ENCODE measurements at places on chromosomes 1 and 21. TPM values are rescaled to one million over a fixed set of nuclear protein-coding genes. Genes with fewer than 3 reads are reported as not detected.

The OR2L3 gene
- total RNA-seq, result not detected

The NBPF6 gene
- total RNA-seq, result not detected

The SLC41A1 gene
- 44.6 TPM for total RNA-seq

The IL12RB2 gene
- total RNA-seq, result 2.1 TPM

The FALEC gene
- total RNA-seq, result not detected

The CR2 gene
- total RNA-seq, result 0.04 TPM

The RNF186 gene
- 29.6 TPM for total RNA-seq

The GUCA2A gene
- total RNA-seq, result 1.4 TPM

The DDAH1 gene
- total RNA-seq, result 21.4 TPM

The LCE1D gene
- not detected for total RNA-seq

The NR0B2 gene
- total RNA-seq, result 8.0 TPM

DNA sequence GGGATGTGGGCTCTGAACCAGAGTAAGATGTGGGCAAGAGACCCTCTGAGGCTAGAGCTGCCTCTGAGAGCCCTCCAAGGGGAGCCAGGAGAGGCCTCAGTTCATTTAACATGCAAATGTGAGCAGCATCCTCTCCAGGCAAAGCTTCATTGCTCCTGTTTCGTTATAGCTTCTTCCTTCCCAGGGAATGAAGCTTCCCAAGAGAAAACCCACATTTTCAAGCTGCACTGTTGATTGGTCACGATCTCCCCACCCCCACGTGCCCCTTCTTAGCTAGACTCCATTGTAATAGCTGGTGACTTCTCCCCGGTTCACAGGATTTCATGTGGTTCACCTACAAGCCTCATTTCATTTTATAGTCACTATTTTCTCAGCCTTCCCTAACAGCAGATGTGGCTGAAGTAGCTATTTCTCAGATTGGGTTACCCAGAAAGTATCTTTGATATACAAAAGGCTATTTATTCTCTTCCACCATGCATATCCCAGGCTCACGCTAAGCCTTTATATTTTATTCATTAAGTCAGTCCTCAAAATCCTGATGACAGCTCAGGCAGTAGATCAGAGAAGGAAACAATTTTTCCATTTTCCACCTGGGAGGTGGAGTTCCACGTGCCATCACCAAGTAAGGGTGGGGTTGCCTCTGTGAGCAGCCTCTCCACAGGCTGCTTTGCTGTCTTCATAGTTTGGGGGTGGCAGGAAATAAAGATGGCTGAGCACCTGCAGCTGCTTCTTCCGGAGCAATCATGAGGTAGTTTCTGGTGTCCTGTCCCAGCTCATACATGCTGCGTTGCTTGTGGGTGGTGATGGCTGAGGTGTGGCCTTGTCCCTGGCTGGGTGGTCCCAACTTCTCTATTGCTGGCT is 178.3 kb upstream of the RAB4A start:
- DNase-seq, result no peak

- no peak for DNase-seq
Measured at GRCh38 chr1:212651521-212651920, 43.0 kb downstream of the ATF3 start.

DNA sequence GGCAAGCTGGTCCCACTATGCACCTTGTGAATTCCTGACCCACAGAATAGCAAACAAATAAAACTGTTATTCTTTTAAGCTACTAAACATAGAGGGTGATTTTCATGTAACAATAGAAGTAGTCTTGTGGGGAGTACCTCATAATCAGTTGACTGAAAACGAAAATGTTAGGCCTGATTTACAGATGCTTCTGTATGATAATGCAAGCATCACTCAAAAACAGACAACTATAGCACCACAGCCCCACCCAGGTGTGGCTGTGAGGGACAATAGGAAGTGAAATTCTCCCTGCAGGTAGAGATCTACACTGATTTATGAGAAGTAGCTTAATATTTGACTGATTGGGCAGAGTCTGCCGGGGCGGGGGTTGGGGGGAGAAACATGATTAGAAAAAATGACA is 26.5 kb upstream of the KRTAP19-8 start:
- no peak for DNase-seq

- no peak for DNase-seq
Measured at GRCh38 chr1:245263529-245264095, 108.8 kb downstream of the KIF26B start.

GRCh38 chr1:247210062-247210375 is 38.2 kb upstream of the ZNF124 start:
- no peak for DNase-seq

DNA sequence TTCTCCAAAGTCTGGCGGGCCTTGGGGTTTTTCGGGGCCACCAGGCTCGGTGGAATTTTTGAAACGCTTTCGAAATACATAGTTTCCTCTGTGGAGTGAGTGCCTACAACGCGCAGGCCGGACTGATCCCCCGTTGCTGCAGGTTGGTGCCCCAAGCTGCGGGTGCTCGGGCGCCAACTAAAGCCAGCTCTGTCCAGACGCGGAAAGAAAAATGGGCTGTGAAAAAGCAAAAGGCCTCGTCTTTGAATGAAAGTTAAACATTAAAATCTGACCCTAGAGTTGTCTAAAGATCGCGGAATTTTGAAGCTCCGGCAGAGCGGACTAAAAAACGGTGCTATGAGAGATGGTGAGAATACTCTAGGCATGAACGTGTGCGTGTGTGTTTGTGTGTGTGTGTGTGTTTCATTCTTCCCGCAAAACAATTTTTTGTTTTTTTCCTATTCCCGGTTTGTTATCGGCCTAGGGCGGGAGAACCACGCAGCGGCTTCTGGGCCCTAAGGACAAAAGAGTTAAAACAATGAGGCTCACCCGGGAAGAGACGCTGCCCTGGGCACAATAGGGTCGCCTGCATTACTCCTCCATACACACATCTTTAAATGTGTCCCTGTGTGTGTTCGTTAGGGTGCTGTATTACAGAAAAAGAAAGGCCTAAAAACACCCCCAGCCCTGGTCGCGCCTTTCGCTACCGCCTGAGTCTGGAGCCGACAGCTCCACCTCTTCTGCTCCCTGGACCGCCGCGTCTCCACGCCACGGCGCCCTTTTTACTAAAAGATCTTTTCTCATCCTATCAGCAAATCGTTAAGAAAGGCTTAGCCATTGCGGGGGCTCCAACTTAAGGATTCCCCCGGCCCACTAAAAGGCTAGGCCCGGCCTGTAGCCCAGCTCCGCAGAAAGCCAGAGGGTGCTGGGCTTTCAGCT is 3.2 kb downstream of the TBX15 start:
- no peak for DNase-seq

DNA sequence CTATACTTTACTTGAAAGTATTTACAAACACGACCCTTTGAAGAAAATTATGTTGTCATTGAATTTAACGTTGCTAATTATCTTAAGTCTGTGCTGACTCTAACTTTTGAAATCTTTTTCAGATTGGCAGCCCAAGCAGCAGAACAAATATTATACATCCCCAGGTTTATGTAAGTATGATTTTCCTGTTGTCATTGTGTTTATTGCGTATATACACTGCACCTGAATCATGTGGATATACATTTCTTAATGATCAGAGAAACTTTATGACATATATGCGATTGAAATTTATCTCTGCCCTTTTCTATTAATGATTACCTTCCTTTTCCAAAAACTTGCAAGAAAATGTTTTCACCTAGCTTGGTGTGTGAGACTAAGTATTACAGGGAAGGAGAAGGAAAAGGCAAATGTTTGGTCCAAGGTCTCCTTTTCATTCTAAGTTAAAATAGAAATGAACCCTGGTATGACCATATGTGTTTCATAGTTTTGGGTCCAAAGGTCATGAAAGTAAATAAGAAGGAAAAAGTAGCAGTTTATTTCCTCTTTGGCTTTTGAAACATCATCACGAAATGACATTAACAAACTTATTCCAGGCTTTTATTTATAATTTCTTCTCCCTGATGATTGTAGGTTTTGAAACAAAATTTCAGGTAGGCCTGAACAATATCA is 116.8 kb downstream of the VPS13D start:
- no peak for DNase-seq

GRCh38 chr21:42574234-42575027 is 60.8 kb downstream of the SLC37A1 start:
- DNase-seq, result peak; percentile 15

DNA sequence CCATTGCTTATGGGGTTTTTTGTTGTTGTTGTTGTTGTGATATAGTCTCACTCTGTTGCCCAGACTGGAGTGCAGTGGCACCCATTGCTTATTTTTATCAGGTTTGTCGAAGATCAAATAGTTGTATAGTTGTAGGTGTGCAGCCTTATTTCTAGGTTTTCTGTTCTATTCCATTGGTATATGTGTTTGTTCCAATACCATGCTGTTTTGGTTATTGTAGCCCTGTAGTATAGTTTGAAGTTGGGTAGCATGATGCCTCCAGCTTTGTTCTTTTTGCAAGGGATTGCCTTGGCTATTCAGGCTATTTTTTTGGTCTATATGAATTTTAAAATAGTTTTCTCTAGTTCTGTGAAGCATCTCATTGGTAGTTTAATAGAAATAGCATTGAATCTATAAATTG is 11.6 kb downstream of the ZNF678 start:
- no peak for DNase-seq

DNA sequence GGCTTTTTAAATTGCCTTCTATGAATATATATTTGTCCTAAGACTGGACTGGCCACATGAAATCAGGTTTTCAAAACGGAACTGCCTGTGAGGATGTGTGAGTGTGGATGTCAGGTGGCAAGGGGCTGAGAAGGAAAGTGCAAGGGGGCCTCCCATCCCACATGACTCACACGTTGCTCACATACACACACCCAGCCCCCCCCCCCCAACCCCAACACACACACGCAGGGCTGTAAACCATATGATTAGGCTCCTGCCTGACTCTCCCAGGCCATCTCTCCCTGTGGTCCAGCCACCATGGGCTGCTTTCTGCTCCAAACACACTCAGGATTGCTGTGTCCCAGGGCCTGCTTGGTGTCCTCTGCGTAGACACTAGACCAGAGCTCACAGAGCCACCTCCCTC is 22.4 kb downstream of the DEGS1 start:
- no peak for DNase-seq

GRCh38 chr1:85555867-85556573 is 24.5 kb upstream of the CCN1 start:
- DNase-seq, result no peak

DNA sequence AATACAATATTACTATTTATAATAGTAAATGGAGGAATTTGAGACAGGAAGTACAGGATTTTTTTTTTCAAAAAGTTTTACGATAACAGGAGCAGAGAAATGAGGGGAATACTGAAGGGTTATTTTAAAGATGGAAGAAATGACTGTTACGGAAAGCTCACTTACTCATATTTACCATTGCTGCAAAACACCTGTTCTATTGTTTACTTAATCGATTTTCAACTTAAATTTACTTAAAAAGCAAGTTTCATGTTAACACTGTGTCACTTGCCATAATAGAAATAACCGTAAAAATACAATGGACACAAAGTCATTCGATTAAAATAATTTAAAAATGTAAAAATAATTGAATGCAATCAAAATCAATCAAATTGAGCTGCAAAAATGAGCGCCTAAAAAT is 3.4 kb upstream of the EXO1 start:
- DNase-seq, result no peak

DNA sequence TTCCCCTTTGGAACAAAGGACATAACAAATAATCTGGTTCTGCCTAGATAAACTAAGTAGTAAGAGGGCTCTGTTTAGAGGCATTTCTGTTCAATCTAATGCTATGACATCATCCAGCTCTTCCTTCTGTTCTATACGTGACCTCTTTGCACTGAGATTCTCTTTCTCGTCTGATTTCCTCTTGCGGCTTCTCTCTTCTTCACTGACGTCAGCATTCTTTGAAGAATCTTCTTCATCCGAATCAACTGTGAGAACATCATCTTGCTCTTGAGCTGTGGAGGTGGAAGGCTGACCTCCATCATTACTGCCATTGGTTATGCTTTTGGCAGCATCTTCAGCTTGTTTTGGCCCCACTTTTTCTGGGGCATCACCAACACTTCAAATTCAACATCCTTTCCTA is 130.4 kb downstream of the HS2ST1 start:
- DNase-seq, result no peak

- no peak for DNase-seq
Measured at GRCh38 chr1:65946376-65946775, 153.7 kb downstream of the PDE4B start.

GRCh38 chr1:221874285-221875003 is 132.6 kb upstream of the DUSP10 start:
- no peak for DNase-seq

GRCh38 chr1:161066694-161067093 is 3.0 kb downstream of the ARHGAP30 start:
- DNase-seq, result no peak

GRCh38 chr1:165893507-165893906 is 66.1 kb downstream of the UCK2 start:
- no peak for DNase-seq

GRCh38 chr1:72140222-72140621 is 142.1 kb downstream of the NEGR1 start:
- DNase-seq, result no peak

- no peak for DNase-seq
Measured at GRCh38 chr1:14660801-14661200, 62.3 kb downstream of the KAZN start.

GRCh38 chr1:204986181-204986580 is 56.8 kb upstream of the CNTN2 start:
- DNase-seq, result no peak

GRCh38 chr1:95230256-95230655 is 3.8 kb upstream of the RWDD3 start:
- no peak for DNase-seq

DNA sequence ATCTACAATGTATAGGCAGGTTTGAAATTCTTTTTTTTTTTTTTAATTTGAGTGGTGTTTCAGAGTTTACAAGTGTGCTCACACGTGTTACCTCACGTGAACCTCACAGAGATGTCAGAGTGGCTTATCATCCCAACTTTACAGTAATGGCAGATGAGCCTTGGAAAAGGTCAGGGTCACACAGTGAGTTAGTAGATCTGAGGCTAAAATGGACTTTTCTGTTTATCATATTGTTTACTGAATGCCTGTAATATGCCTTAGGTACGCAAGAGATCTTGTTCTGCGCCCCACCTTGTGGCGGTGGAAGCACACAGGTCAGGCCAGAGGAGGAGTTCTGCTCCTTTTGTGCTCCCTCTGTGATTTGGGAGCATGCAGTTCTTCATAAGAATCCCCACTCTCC is 80.0 kb downstream of the DYRK1A start:
- no peak for DNase-seq

All from pancreas (tissue), 10 donors.